ENCODE measurements at places on chromosomes 7 and 10.

GRCh38 chr7:2990949-2991470 is 52.7 kb downstream of the CARD11 start:
- no peak for DNase-seq

- DNase-seq = no peak
These were observed 35.9 kb downstream of the PKD1L1 start for GRCh38 chr7:47912332-47912731.

DNA sequence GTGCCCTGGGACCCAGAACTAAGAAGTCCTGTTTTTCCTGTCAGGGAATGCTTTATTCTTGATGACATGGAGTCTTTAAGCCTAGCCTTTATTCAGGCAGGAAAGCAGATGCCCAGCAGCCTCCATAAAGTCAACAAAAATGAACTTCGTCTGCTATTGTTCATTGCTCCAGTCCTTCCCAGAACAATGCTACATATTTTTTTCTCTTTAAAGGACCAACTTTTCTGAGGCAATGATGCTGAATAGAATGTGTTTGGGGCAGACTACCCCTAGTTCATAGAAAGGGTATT is 47.6 kb upstream of the PDCD4 start:
- DNase-seq = no peak

- DNase-seq = no peak
These were observed 335.1 kb downstream of the GATA3 start for GRCh38 chr10:8389630-8390029.

DNA sequence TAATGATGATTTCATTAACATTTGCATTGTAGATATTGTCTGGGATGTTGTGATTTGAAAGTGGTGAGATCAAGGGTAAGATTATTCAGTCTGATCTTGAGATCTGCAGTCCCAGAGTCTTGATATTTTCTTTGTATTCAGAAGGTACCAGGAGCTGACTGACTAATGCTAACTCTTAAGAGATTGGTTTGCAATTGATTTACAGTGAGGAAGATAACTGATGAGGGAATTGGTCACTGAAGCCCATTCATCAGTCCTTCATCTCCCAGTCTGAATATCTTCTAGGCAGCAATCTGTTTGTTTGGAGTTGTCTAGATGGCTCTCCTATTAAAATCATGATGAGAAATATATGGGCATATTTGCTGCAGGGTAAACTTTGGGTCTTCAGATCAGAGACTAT is 473.7 kb downstream of the ARL4A start:
- DNase-seq = no peak

GRCh38 chr7:98360221-98361130 is 40.4 kb downstream of the BAIAP2L1 start:
- no peak for DNase-seq

DNA sequence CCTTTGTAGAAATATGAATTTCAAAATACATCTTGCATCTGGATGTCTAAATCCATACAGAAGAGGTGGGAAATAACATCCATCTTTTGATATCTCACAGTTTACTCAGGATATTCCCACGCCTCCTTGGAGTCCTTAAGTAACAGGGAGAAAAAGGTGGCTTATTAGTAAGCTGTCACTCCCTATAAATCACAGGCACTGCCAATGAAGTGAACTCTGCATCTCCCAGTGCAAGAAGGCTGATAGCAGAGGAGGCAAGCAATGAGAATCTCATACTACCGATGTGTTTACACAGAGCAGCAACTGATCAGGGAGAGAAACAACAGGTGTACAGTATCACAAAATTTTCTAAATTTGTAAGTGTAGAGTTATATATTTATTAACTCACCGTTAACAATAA is 551.8 kb downstream of the NXPH1 start:
- DNase-seq = no peak

DNA sequence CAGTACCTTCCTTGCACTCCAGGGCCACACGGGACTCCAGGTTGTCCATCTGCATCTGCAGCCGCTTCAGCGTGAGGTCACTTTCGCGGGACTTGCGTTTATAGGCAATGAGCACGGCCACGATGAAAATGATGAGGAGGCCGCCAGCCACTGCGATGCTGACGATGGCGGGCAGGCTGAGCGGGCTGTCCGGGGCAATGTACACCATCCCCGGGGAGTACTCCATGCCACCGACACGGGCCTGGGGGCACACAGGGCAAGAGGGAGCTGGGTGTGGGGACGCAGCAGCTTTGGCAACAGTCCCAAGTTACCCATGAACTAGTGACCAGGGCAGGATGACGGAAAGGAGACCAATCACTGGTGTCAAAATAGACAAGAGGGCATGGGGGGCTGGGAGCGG is 396.6 kb downstream of the PLXNA4 start:
- no peak for DNase-seq

DNA sequence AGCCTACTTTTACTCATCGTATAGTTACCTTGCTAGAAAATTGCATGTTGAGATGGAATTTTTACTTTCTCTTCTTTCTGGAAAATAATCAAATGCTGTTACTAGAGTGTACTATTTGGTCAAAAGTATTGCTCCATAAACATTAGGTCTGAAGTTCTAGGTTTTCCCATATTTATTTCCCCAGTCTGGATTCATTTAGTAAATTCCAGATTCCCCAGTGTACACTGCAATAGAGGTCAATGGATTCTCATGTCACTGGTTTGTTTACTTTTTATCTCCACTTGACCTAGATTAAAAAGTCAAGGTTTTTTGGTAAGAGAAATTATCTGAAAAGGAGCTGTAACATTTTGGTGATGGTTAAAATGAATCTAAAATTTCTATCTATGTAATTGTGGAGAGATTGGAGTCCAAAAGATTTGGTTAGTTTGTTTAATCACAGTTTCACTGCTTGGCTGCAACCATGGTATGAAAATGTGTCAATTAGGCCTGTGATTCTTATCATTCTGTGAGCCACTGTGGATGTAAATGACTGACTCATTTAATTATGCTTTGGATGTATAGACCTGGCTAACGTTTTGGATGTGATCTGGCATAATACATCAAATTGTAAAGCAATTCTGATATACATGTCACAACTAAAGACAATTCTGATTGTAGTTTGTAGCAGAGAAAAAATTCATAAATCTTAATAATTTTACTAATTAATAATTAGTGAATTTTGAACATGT is 32.7 kb upstream of the STEAP4 start:
- DNase-seq = no peak

GRCh38 chr7:42065942-42066341 is 171.1 kb downstream of the GLI3 start:
- DNase-seq = no peak

- no peak for DNase-seq
These were observed 33.8 kb upstream of the ZFAND2A start for GRCh38 chr7:1193593-1194424.

- DNase-seq = no peak
These were observed 18.8 kb upstream of the TBC1D12 start for GRCh38 chr10:94383530-94383929.

DNA sequence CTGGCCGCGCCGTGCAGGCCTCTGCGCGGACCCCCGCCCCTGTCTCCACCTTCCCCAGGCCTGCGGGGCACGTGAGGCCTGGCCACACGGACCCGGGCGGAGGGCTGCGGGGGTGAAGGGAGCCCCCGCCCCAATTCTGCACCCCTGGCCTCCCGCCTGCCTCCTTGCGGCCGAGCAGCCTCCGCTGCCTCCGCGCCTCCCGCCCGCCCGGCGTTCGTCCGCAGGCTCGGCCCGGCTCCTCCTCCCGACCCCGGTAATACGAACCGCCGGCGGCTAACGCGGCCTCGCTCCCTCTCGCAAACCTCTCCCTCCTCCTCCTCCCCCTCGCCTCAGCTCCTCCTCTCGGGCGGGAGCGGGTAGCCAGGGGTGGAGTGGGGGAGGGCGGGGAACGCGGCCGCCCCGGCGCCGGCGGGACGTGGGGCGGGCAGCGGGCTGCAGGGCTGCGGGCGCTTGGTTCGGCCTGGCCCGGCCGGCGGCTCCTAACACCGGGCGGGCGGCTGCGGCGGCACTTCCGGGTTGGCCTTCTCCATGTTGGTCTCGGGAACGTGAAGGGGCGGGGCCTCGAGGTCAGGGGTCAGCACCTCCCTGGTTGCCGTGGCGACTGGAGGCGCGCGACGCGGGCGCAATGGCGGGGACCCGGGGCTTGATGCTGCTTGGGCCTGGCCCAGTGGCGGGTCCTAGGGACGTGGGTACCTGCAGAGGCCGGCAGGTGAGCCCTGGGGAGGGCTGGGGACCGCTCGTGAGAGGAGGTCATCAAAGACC is at the start of gene RAB11FIP2:
Gene RAB11FIP2 (minus strand): TSS at position 547 of the 762 bp plus-strand sequence. CDS start 778 bp downstream, outside the sequence.
- peak; percentile 93 for DNase-seq

DNA sequence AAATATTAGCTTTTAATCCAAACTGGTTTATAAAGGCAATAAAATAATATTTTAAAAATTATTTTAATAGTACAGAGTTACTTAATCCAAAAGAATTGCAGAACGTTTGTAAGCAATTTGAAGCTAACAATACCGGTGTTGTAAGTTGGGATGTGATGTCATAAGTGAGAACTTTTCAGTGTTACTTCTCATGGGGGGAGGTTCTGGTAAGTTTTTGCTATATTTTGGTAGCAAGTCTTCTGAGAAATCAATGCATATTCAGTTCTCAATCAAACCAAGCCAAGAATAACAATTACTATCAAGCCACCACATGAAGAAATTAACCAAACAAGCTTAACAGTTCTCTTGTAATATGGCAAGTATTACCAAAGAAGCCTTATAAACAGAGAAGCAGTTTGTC is 147.1 kb upstream of the ASAH2 start:
- DNase-seq = no peak

- no peak for DNase-seq
These were observed 53.9 kb downstream of the AP3M1 start for GRCh38 chr10:74096777-74097176.

DNA sequence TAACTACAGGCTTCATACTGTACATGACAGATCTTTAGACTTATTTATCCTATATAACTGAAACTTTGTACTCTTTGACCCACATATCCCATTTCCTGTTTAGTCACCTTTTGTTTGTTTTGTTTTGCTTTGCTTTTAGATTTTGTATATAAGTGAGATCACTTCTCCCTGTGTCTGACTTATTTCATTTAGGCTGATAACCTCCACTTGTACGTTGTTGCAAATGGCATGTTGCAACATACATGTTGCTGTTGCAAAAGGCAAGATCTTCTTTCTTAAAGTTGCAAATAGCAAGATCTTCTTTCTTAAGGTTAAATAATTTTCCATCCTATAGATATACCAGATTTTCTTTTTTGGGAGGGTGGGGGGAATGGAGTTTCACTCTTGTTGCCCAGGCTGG is 341.5 kb downstream of the OTUD1 start:
- DNase-seq = no peak

DNA sequence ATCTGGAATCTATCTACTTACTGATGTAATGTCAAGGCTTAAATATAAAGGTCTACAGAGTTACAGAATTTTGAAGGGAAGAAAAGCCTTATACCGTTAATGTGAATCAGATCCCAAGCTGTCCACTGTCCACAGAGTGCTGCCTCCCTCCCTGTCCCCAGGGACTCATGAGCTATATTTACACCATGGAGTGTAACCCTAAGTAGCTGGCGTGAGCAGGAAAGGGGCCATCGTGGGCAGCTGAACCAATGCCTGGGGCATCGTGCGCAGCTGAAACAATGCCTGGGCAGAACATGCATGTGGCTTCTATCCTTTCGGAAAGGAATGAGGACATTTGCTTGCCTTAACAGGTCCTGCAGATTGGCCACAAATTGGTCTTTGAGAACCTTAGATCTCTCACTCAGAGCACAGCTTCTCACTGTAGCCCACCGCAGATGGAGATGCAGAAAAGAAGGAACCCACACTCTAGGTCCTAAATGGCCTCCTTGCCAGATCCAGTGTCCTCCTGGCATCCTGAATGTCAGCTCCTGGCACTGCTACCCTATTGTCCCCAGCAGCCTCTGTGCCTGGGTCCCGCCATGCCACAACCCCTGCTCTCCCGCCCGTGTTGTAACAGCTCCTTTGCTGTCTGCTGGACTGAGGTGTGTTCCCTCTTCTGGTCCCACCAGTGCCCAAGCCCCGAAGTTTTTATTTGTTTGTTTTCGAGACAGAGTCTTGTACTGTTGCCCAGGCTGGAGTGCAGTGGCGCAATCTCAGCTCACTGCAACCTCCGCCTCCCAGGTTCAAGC is 30.3 kb downstream of the CCDC3 start:
- no peak for DNase-seq

DNA sequence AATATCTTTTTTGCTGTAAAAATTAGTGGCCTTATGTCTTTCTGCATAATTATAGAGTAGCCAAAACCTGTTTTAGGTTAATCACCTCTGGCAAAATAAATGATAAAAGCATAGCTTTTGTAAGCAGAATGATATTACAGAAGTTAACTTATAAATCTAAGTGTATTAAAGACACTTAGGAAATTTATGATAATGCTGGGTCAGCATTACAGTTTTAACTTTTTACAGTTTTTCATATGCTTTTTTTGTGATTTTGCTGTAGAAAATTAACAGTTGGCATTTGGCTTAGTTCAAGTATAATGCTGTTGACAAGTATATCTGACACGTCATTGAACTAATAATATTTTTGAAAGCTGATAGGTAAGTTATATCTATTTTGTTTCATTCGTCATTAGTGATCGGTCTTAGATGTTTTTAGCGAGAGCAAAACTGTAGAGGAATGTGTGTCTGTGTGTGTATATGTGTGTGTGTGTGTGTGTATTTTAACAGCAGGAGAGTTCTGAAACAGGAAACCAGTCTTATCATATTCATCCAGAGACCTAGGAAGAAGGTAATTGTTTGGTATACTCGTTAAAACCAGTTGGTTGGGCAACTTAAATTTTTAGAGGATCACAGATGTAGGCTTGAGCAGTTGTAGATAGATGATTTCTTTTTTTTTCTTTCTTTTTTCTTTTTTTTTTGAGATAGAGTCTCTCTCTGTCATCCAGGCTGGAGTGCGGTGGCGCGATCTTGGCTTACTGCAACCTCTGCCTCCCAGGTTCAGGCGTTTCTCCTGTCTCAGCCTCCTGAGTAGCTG is 15.4 kb downstream of the PTEN start:
- DNase-seq = no peak

All from stimulated activated naive CD4-positive, alpha-beta T cell treated with Interleukin-2 at 50 U/mL for 16 hours (primary cell).